ENCODE measurements at places on chromosomes 2 and 18.

GRCh38 chr2:215619989-215620388, 184.1 kb upstream of the FN1 start:
- H3K36me3 ChIP-seq = no peaks in the 10 kb centered on the region
- no peak overlapping the region for H3K4me3 ChIP-seq
- H3K27ac ChIP-seq = no peak overlapping the region
- DNase-seq = no peak
- no peaks in the 10 kb centered on the region for H3K27me3 ChIP-seq

GRCh38 chr2:227748079-227748478, 2.4 kb downstream of the SCYGR8 start:
- no peaks in the 10 kb centered on the region for H3K27me3 ChIP-seq
- no peak overlapping the region for H3K27ac ChIP-seq
- H3K36me3 ChIP-seq = no peaks in the 10 kb centered on the region
- no peaks in the 10 kb centered on the region for H3K4me1 ChIP-seq
- no peak for DNase-seq

DNA sequence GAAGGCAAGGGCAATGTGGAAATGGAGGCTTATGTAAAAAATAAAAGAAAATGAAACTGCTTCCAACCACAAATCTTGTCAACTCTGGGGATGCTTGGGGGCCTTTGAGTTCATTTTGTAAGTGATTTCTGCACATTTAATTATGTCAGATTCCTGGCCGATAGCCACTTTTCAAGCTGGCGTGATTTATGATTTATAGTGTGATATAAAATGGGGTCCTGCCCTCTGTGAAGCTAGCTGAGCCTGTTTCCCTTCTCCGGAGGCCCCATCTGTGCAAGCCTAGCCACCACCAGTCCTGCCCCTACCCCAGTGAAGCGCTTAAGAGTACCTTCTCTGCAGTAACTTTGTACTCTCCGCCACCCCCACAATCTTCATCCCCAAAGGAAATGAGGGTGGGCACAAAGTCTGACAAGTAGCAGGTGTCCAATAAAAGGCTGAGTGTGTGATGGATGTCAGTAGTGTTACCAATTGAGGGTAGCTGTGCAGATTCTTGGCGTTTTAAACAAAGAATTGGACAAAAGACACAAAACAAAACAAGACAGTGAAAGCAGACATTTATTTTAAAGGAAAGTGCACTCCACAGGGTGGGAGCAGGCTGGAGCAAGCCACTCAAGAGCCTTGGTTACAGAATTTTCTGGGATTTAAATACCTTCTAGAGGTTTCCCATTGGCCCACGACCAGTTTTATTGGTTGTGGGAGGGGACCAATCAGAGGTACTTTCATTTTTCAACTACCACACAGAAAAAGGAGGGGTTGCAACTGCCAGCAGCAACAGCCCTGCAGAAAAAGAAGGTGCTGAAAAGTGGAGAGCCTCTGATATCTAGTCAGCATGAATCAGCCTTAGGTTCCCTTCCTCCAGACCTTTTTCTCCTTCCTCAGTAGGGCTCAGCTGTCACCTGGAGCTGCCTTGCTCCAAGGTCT, 39.0 kb upstream of the SIX3 start:
- H3K27ac ChIP-seq = no peak overlapping the region
- no peaks in the 10 kb centered on the region for H3K36me3 ChIP-seq
- no peak overlapping the region for H3K4me3 ChIP-seq
- no peaks in the 10 kb centered on the region for H3K4me1 ChIP-seq

DNA sequence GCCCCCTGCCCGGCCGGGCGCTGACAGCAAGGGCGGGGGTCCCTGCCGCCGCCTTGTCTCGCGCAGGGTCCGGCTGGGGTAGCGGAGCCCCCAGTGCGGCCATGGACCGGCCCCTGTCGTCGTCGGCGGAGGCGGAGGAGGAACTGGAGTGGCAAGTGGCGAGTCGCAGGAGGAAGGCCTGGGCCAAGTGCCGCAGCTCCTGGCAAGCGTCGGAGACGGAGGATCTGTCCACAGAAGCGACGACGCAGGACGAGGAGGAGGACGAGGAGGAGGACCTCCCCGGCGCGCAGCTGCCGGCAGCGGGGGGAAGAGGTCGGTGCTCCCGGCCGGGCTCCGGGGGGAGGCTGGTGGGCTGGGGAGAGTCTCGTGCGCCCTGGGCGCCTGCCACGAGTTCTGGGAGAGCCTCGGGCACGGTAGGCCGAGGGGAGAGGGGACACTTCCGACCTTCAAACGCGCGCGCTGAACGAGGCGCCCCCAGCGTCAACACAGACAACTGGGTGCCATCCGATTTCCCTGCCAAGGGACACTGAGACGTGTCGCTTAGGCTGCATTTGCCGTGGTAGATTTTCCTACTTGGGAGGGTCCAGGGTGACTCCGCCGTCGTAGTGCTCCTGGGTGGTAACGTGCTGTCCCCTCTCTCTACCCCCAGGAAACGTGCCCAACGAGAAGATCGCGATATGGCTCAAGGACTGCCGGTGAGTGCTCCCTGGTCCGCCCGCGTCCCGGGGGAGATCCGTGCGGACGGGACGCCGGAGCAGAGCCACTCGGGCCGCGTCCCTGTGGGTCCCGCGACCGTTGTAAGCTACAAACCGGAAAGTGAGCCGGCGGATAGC, 652 bp downstream of the ITPRID2 start:
- H3K27ac ChIP-seq = peak overlapping the region; percentile 98
- peak; percentile 58 for DNase-seq
- peaks cover 13% of the 10 kb centered on the region for H3K4me1 ChIP-seq
- H3K27me3 ChIP-seq = no peaks in the 10 kb centered on the region

- DNase-seq = no peak
- no peaks in the 10 kb centered on the region for H3K4me1 ChIP-seq
- H3K27me3 ChIP-seq = no peaks in the 10 kb centered on the region
- H3K4me3 ChIP-seq = no peak overlapping the region
- H3K27ac ChIP-seq = no peak overlapping the region
- H3K36me3 ChIP-seq = no peaks in the 10 kb centered on the region
Measured at GRCh38 chr18:38263066-38263465, 697.5 kb upstream of the CELF4 start.

DNA sequence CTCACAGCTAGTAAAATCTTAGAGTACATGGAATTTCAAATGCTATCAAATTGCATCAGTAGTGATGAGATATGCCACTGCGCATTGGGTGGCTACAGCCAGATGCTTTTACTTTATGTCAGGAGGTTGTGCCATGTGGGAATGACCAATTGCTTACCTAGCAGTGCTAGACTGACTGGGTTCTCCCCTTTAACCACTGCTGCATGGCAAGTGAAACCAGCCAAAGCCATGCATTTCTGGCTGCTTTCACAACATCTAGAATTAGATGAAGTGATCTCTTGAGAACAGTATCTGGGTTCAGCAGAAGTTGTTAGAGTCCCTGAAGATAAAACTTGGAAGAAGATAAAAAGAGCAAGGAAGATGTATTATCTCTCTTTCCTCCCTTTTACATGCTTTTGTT, 1174.2 kb upstream of the CDH2 start:
- H3K27ac ChIP-seq = no peak overlapping the region
- no peaks in the 10 kb centered on the region for H3K27me3 ChIP-seq
- no peak for DNase-seq
- no peaks in the 10 kb centered on the region for H3K36me3 ChIP-seq
- no peak overlapping the region for H3K4me3 ChIP-seq

Measured in tibial artery (tissue), 4 donors.